Right ventricle myocardium superior (tissue), 1 donor: ENCODE measurements at places on chromosomes 1 and 21.

DNA sequence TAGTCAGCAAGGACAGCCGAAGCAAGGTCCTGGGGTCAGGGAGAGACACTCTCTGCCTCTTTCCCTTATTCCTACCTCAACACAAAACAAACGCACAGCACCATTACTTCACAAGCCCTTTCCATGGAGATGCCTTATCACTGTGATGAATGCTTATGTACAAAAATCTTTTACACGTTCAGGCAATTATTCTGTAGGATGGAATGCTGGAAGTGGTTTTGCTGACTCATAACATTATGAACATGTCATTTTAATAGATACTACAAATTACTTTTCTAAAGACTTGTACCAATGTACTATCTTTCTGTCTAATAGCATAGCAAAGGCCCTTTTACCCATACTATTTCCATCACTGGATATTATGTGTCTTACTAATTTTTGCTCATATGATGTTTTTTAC lies 98.4 kb downstream of the TTLL7 start:
- DNase-seq = no peak

- DNase-seq = no peak
These were observed 55.1 kb downstream of the CD58 start for GRCh38 chr1:116515702-116516101.

DNA sequence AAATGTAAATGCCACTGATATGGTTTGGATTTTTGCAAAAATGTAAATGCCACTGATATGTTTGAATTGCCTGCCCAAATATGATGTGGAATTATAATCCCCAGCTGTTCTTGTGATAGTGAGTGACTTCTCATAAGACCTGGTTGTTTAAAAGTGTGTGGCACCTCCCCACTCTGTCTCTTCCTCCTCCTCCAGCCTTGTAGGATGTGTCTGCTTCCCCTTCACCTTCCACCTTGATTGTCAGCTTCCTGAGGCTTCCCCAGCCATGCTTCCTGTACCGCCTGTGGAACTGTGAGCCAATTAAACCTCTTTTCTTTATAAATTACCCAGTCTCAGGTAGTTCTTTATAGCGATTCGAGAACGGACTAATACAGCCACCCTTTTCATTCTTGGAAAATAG lies 1.3 kb upstream of the CCT8 start:
- no peak for DNase-seq

DNA sequence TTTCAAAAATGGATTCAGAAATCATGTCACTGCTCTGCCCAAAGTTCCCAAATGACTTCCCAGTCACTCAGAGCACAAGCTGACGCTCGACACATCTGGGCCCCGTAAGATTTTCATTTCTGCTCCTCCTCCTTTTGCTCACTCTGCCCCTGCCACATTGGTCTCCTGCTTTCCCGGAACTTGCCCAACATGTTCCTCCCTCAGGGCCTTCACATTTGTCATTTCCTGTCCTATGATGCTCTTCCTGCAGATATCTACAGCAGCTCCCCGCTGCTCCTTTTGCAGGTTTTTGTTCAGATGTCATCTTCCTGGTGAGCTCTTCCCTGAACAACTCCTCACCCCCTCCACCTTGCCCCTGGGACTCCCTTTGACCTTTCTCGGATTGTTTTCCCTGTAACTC lies 58.5 kb upstream of the IVNS1ABP start:
- DNase-seq = peak; percentile 47

- no peak for DNase-seq
These were observed 216.8 kb downstream of the CTH start for GRCh38 chr1:70627910-70628309.

- no peak for DNase-seq
These were observed 282.9 kb downstream of the PTPRU start for GRCh38 chr1:29519108-29519787.

DNA sequence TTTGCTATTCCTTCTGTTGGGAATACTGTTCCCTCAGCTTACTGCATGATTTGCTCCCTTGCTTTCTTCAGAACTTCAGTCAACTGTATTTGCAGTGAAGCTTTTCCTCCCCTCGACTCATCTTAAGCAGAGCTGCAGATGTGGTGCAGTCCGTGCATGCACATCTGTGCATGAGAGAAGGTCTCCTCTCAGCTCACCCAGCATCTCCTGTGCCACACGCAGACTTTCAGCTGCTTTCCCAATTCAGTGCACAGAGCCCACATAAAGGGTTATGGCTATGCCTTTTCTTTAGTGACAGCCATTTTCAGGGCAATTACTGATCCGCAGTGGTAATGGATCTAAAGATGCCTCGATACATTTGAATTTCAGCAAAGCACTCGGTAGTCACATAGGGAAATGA lies 13.5 kb upstream of the NTPCR start:
- no peak for DNase-seq

DNA sequence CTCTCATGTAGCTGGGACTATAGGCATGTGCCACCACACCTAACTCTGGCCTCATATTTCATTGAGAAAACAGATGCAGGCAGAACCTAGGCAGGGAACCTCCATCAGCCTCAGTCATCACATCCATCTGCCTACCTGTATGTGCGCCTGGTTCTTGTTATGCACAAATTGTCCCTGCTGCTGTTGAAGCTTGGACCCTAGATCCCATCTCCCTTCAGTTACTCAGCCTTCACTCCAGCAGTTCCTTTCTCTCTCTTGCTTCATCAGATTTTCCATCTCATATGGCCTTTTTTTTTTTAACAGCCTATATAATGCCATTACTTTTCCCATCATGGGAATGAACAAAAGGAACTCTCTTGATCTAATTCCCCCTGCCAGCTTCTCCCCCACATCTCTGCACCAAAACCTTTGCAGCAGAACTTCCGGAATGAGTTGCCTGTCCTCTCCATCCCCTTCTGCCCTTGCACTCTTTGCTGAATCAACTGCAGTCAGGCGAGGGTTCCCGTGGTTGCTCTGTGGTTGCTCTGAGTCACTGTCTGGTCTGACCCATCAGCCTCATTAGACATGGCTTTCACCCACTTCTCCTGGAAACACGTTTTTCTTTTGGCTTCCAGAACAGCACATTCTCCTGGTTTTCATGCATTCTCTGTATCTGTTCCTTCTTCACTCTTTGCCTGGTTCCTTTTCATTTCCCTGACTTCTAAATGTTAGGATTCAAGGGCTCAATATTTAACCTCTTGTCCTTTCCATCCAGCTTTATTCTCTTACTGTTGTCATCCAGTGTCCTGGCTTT lies 41.5 kb downstream of the UBE4B start:
- DNase-seq = no peak

- DNase-seq = peak; percentile 68
These were observed 71.3 kb downstream of the MORN1 start for GRCh38 chr1:2320006-2320405.

DNA sequence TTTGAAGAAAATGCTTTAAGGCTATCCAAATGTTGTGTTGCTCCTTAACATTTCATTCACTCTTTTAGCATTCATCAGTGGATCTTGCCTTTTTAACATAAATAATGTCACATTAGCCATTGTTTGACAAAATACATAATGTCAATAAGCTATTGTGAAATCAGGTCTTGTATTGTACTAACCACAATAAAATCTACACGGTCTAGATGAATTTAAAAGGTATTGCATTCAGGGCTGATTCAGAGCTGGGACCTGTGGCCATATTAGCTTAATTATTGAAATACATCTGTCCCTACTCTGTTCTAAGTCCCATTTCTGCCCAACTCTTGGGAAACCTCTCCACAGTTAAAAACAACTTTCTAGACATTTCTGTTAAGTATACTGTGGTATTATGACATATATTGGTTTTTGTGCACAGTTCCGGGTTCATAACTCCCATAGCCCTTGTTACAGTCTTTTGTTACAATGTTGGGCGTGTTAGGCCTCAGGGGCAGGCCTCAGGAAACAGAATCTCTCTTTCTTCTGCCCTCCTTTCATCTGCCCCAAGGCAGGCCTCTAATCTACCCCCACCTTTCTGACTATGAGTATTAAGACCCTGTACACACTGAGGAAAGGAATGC lies 44.7 kb upstream of the CITED4 start:
- DNase-seq = no peak

GRCh38 chr1:215082532-215083382 lies at the start of gene KCNK2:
Gene KCNK2 (plus strand): TSS chr1:215082737. CDS start chr1:215083386, 649 bp downstream.
- DNase-seq = peak; percentile 31

- no peak for DNase-seq
These were observed 18.0 kb downstream of the OPTC start for GRCh38 chr1:203511930-203512329.

GRCh38 chr1:24957016-24957807 lies 27.1 kb upstream of the RUNX3 start:
- no peak for DNase-seq

GRCh38 chr21:31198575-31198974 lies 145.5 kb downstream of the TIAM1 start:
- no peak for DNase-seq

DNA sequence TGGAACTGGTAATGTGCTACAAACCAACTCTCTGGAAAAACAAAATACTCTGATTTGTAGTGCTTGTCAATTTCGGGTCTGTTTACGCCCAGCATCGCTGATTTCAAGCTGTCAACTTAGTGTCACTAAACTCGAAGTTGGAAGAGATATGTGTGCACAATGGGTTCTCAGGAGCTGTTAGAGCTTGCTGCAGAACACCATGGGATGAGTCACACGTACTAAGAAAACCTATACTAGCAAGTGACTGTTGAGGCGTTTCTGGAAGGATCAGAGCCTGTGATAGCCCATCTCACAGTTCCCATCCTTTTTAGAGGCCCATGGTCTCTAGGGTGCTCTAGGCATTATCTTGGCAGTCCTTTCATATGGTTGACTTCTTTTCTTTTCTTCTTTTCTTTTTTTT lies 14.3 kb downstream of the GMEB1 start:
- no peak for DNase-seq

- no peak for DNase-seq
These were observed 32.9 kb upstream of the TADA1 start for GRCh38 chr1:166908942-166909341.

DNA sequence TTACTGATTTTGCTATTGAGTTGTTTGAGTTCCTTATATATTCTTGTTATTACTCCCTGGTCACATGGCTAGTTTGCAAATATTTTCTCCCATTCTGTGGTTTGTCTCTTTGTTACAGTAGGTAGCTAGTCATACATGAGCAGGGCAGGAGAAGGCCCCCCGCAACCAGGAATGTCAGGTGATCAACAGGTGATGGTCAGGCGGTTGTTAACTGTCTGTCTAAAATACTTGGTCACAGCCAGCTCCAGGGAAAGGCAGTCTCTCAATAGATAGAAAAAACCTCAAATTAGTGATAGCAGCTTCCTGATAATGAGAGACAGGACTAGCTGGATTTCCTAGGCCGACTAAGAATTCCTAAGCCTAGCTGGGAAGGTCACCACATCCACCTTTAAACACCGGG lies 217.9 kb downstream of the RHOU start:
- no peak for DNase-seq

DNA sequence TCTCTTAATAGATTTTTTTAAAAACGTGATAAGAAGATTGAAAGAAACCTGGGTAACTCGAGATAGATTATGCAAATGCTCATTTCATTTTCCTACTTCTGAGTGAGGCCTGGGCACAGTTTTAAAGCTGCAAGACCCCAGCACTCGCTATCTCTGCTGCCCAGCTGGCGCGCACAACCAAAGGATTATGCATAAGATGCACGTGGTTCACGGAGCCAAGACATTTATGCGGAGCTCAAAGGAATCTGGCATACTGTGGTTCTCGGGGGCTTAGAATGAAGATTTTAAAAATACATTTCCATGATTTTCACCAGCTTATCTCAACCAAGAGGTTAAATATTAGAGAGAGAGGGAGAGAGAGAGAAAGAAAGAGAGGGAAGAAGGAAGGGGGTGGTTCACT lies 210.9 kb downstream of the DSCAM start:
- no peak for DNase-seq

DNA sequence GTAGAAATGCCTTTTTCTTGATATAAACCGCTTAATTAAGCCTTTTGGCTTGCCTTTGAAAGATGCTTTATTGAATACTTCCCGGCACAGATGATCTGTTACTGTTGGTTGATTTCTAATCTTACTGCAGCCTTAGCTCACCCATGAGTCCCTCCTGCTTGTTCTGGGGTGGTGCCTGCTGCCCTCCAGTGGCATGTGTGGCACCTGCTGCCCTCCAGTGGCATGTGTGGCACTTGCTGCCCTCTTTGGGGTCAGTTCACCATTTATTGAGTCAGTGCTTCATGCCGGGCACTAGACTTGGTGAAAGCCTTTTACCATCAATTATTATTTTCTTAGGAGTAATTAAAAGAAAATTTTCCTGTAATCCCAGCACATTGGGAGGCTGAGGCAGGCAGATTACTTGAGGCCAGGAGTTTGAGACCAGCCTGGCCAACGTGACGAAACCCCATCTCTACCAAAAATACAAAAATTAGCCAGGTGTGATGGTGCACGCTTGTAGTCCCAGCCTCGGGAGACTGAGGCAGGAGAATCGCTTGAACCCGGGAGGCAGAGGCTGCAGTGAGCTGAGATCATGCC lies 54.3 kb downstream of the ADARB1 start:
- DNase-seq = peak; percentile 85

- DNase-seq = no peak
These were observed 143.5 kb downstream of the C1orf94 start for GRCh38 chr1:34320053-34320669.

DNA sequence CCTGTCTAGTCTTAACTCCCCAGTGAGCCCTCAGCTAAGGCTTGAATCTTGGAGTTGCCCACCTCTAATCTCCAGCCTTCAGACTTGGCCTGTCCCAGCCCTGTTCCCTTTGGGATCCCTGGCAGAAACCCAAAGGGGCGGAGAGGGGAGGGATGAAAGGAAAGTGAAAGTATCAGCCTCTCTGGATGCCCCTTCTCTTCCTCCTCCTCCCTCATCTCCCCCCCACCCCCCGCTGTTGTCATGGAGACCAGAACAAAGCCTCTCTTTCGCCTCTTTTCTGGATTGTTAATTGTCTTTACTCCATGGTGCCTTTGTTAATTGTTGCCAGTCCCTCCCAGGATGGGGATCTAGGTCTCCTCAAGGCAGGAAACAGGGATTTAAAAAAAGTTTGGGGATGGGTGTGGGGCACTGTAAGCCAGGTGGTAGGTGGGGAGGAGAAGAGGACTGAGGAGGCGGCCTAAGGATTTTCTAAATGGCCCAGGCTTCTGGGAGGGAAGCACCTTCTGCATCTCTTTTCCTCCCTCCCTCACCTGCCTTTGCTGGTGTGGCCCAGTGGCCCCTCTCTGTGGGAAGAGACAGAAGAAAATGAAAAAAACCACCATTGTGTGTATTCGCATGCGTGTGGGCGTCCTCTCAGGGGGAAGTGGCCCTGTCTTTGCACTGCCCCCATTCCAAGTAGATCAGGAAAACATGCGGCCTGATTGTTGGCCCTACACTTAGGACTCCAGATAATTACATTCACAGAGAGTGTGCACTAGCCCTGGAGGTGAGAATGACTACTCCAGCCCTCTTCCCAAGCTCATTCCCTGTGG lies 7.5 kb upstream of the SOX13 start:
- DNase-seq = peak; percentile 67

GRCh38 chr1:84869720-84870119 lies 23.3 kb downstream of the LPAR3 start:
- DNase-seq = no peak

DNA sequence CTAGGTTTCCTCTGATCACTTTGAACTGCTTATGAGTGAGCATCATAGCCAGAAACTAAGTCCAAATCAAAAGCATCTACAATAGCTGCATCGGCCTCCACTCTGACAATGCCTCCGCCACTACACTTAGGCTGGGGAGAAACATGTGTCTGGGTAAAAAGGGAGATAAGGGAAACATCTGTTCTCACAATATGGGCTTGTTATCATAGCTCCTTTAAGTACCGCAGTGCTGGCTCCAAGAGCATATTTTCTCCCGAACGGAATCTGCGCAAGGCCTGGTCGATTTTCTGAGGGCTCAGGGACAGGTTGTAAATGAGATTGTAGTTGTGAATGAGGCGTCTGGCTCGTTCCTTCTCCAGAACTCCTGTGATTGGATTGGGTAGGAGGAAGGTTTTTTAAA lies 63.9 kb upstream of the CYP2J2 start:
- no peak for DNase-seq

- DNase-seq = no peak
These were observed 30.7 kb downstream of the ITPKB start for GRCh38 chr1:226708342-226708780.
